ENCODE measurements at places on chromosomes 4 and X.

DNA sequence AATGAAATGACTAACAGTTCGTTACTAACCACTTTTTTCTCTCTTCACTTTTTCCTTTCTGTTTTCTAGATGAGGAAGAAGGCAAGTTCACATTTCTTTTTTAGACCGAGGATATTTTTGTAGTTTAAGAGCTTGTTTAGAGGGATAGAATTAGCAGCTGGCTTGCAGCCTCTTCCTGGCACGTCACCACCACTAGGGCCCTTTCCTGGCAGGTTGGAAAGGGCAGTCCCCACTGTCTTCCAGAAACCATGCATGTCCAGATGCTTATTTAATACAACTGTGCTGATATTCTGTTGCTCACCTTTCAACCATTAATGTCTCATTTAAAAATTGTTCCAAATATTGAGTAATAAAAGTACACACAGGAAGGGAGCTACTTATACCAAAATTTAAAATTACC is 209.5 kb upstream of the PACRGL start:
- no peak for DNase-seq

DNA sequence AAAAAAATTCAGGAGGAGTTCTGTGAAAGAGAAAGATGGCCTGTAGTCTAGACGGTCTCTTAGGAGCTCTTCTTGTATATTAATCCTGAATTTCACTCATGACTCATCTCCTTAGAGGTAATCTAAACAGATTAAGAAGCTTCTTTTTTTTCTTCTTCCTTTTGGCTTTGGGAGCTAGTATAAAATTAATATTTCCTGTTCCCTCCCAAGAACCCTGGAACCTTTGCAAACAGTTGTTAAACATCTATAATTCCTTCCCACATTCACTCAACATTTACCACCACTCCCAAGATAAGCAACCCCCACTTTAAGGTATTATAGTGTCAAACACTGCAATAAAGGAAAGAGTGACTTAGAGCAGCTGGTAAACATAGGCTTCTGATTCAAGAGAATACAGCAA is 146.4 kb upstream of the EDNRA start:
- DNase-seq, result no peak

DNA sequence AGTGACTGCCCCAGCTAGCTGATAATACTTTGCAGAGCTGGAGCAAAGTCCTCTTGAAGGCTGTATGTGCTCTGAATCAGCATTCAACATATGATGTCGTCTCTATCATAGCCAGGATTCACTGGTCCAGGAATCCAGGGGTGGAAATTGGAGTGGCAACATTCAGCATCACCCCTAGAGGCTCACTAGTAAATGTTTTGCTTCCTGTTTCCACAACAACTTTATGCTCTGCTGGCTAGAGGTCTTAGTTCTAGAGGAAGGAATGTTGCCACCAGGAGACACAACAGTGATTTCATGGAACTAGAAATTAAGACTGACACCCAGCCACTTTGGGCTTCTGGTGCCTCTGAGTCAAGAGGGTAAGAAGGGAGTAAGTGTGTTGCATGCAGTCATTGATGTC is 11.3 kb downstream of the MAGEA1 start:
- no peak for DNase-seq

DNA sequence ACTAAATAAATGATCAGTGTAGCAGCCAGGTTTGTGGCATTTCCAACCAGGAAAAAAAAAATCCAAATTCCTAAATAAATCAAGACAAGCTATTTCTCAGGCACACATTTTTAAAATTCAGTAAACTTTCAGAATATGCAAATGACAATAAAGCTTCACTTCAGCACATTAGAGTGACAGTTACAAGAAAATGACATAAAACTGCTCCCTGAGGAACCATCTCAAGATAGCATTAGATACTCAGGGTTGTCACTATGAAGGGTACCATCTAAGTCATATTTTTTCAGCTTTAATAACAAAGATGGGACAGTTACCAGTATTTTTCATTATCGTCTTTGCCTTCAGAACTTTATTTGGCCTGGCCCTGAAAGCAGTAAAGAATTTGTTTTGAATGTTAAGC is 411.3 kb upstream of the RASGEF1B start:
- DNase-seq, result no peak

GRCh38 chrX:64204252-64204651 is 1.3 kb downstream of the AMER1 start:
- DNase-seq, result peak; percentile 87

GRCh38 chr4:159600061-159600460 is 497.2 kb downstream of the RAPGEF2 start:
- no peak for DNase-seq

- no peak for DNase-seq
Measured at GRCh38 chr4:8735236-8736089, 136.2 kb downstream of the HMX1 start.

GRCh38 chr4:76699751-76700310 is 198.1 kb downstream of the SOWAHB start:
- DNase-seq, result no peak

- no peak for DNase-seq
Measured at GRCh38 chr4:177484613-177485021, 42.4 kb upstream of the AGA start.

DNA sequence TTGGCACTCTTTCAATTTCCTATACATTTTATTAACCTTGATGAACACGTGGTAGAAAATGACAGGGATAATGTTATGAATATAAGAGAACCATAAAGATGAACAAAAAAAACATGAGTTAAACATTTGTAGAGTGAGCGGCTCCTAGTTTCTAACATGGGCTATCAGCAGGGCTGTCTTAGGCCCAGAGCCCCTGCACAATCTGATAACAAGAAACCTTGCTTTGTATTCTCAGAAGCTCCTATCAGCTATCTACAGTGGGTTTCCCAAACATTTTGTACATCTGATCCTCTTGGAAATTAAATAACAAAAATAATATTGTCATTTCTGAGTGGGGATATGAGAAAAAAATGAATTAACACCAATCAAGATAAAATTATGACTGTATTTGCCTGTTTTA is 10.6 kb upstream of the RBPJ start:
- no peak for DNase-seq

- DNase-seq, result no peak
Measured at GRCh38 chr4:135357091-135357490, 1155.5 kb upstream of the PABPC4L start.

DNA sequence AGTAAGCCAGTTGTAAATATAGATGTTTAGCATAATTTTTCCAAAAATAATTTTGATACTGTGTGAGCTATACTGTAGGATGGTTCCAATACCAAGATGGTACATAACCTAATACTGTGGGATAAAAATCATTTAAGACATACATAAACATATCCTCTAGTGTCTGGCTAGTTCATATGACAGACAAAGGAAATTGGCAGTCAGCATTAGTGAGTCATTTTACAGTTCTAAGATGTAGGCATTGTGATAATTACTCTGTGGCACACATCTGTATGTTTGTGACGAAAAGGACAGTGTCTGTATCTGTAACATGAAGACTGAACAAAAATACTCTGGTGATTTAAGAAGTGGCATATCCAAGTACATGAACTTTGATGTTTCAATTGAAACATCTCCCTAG is 49.6 kb downstream of the UGT2A2 start:
- DNase-seq, result no peak

GRCh38 chrX:10064736-10065135 is 92.0 kb upstream of the CLCN4 start:
- no peak for DNase-seq

GRCh38 chr4:134421734-134422133 is 220.1 kb upstream of the PABPC4L start:
- no peak for DNase-seq

DNA sequence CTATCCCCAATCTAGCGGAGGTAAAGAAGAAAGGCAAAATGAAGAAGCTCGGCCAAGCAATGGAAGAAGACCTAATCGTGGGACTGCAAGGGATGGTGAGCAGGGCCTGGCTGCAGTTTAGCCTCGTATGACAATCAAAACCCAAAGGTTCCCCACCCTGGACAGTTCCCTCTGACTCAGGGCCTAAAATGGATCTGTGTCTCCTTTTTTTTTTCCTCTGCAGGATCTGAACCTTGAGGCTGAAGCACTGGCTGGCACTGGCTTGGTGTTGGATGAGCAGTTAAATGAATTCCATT is 986 bp downstream of the HDAC6 start:
- no peak for DNase-seq

- no peak for DNase-seq
Measured at GRCh38 chr4:8599657-8600056, 7.1 kb downstream of the CPZ start.

GRCh38 chrX:133570549-133570948 is 155.3 kb upstream of the GPC4 start:
- DNase-seq, result no peak

GRCh38 chrX:37658343-37659030 is 27.1 kb upstream of the XK start:
- DNase-seq, result no peak

DNA sequence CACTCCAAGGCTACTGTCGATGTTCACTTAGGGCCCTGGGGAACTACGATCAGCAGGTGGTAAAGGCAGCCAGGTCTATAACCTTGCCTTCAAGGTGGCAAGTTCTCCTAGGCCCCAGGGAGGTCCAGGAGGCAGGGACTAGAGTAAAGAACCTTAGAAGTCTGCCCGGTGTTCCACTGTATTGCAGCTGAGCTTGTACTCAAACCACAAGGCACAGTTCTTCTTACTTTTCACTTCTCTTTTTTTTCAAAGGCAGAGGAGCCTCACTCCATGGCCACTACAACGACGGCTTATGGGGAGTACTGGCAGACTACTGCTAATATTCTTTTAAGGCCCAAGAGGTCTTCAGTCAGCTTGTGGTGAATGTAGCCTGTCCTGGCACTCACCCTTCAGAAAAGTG is 78.8 kb upstream of the GPR174 start:
- DNase-seq, result peak; percentile 48

GRCh38 chrX:150527108-150527507 is 41.3 kb upstream of the MTM1 start:
- no peak for DNase-seq

GRCh38 chr4:184157322-184157721 is 60.4 kb downstream of the ENPP6 start:
- no peak for DNase-seq

DNA sequence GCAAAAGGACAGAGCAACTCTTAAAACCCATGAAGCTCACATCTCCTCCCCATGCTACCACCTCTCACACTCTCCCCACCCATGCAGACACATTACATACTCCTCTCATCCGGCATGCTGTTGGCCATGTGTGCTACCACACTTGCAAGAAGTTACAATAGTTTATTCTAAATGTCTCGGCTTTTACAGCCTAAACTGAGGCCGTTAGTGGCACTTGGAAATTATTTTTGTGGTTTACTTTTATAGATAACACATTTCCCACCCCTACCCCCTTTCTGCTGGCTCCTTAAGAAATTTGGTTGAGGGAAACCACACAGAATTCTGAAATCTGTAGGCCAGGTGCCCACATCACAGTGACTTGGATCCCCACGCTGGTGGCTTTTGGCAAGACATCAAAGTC is 141.1 kb upstream of the HHIP start:
- DNase-seq, result no peak

All from spleen (tissue), 13 donors.